ENCODE measurements at places on chromosomes 5 and 9.

DNA sequence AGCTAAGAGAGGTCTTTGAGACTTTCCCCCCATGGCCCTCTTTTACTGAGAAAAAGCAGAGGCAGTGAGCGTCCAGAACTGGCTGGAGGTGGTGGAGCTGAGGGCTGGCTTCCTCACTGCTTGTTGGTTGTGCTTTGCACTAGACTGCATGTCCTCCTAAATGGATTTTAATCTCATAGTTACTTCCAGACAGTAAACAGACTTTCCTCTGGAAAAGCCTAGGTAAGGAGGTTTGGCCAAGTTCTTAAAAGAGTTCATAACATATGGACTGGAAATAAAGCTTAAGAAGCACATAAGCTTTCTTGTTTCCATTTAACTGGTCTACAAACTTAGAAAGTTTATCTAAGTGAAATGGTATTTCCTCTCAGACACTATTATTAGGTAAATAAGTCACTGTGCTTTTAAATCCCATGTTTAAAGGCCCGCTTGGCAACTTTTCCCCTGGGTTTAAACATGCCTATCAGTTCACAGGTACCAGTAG is 2.0 kb downstream of the ASPN start:
- no peak for DNase-seq

DNA sequence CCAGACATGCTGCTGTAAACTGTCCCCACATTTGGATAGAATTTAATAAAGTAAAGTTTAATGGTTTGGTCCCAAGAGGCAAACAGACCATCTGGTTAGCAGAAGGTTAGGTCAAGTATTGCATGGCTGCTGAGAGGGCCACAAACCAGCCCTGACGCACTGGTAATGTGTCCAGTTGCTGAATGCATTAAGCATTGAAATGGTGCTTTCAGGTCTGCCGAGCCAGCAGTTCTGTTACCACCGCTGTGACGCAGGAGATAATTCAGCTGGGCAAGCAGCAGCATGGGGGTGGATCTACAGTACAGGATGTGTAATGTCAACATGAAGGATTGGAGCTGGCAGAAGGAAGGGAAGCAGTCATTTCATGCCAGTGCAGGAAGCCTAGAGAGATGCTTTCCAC is 16.0 kb downstream of the ZNF462 start:
- no peak for DNase-seq

DNA sequence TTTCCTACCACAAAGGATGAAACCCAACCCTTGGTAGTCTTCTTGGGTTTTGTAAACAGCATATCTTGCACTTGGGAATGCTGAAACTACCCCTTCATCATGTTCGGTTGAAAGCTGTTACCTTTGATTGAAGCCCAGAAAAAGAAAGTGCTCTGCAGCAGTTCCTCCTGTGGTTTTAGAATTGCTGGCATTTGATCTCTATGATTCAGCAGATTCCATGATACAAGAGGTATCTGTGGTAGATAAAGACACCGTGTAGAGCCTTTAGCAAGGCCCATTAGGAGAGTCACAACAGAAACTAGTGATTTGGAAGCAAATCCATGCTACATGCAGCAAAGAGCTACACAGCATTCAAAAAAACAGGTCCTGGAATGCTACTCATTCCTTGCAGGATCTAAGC is 557.0 kb downstream of the TLE1 start:
- no peak for DNase-seq

DNA sequence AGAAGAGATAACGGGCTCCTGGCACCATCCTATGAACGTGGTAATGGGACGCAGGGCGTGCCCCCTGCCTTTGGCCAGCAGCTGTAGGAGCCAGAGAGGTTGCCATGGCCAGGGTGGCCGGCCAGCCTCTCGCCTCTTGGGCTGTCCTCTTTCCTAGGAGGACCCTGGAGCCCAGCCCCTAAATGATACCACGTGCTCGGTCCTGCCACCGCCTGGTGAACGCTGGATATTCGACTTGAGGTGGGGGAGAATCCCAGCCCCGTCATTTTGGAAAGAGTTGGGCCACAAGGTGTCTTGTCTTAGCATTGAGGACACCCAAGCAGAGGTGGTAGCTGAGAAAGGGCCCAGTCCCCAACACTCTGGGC is 391 bp upstream of the NRG2 start:
- no peak for DNase-seq

- no peak for DNase-seq
Measured at GRCh38 chr5:133527311-133527710, 85.0 kb downstream of the FSTL4 start.

DNA sequence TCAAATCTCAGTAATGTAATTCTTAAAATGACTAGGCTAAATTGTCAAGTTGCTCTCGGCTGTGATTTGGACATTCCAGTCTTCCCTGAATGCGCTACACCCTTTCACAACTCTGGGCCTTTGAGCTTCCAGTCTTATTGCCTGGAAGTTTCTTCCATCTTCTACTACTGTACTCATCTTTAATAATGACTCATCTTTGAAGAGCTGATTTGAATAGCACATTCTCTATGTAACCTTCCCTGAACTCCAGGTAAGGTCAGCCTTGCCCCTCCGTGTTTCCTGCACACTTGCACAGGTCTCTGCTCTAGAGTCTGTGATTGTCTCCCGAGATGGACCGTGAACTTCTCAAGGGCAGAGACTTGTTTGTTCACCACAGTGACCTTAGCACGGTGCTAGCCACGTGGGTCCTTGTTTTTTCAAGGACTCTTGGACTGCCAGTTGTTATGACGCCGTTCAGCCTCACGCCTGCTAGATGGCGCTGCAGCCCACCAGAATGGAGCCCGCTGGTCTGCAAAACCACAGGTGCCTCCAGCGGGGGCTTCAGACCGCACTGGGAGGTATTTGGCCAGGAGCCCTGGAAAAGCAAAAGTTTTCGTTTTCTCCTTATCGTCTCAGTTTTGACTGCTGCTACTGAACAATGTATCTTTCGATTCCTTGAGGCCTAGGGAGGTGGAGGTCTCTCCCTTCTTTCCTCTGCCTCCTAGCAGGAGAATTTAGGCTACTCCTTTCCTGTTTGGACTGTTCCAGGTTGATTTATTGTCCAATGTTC is 44.4 kb downstream of the SEC61B start:
- DNase-seq, result peak; percentile 63

GRCh38 chr9:137511758-137512463 is 38.3 kb downstream of the PNPLA7 start:
- no peak for DNase-seq

- no peak for DNase-seq
Measured at GRCh38 chr5:36145311-36145710, 6.4 kb downstream of the LMBRD2 start.

DNA sequence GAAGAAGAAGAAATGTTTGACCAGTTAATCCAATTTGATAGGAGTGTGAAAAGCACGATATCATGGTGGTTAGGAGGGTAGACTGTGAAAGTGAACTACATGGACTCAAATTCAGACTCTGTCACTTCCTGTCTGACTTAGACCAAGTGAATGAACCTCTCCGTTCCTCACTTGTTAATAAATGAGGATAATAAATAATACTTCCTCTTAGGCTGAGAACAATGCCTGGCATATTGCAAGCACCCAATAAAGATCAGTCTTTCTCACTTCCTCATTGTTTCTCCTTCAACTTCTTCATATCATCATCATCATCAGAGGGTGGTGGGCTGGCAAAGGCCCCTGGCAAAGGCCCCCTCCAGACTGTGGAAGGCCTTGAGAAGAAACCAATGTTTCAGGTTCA is 148.7 kb downstream of the CDK5RAP2 start:
- DNase-seq, result no peak

- no peak for DNase-seq
Measured at GRCh38 chr9:126419475-126419874, 92.8 kb downstream of the MVB12B start.

DNA sequence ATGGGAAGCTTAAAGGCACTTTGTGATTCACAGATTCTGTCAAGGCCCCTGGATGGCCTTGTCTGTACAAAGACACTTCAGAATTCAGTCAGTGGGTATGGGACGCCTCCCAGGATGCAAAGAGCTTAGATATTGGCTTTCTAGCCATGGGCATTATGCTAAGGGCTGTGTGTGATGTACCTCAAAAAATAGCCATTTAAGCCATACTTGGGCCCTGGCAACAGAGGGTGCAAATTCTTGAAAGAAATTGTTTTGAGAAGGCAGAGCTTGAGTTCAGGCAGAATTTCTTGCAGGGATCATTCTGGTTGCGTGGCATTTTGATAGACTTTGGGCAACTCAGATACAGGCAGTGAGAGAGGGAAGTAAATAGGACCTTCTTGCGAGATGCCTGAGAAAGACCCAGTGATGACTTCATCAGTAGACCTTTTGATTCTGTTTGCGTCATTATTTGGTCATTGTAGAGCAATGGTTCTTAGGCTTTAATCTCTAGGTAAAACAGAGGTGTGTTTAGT is 3.9 kb downstream of the CYFIP2 start:
- DNase-seq, result no peak

GRCh38 chr9:687034-687785 is 154.3 kb upstream of the DMRT1 start:
- no peak for DNase-seq

GRCh38 chr5:123517476-123517875 is 5.5 kb downstream of the CSNK1G3 start:
- peak; percentile 43 for DNase-seq

GRCh38 chr5:136087961-136088871 is 44.4 kb upstream of the SMAD5 start:
- no peak for DNase-seq

GRCh38 chr5:55035480-55035879 is 11.4 kb downstream of the GZMK start:
- DNase-seq, result no peak

GRCh38 chr9:4936823-4937222 is 48.2 kb upstream of the JAK2 start:
- DNase-seq, result no peak

Data from naive B cell (primary cell).